Activated CD4-positive, alpha-beta T cell treated with anti-CD3 and anti-CD28 coated beads, Interleukin-2, amount 10 ng/mL, durations not matched to agents 24 days and 14 days (primary cell): ENCODE measurements at places on chromosomes 4 and X. TPM values are rescaled to one million over a fixed set of nuclear protein-coding genes. Genes with fewer than 3 reads are reported as not detected.

DNA sequence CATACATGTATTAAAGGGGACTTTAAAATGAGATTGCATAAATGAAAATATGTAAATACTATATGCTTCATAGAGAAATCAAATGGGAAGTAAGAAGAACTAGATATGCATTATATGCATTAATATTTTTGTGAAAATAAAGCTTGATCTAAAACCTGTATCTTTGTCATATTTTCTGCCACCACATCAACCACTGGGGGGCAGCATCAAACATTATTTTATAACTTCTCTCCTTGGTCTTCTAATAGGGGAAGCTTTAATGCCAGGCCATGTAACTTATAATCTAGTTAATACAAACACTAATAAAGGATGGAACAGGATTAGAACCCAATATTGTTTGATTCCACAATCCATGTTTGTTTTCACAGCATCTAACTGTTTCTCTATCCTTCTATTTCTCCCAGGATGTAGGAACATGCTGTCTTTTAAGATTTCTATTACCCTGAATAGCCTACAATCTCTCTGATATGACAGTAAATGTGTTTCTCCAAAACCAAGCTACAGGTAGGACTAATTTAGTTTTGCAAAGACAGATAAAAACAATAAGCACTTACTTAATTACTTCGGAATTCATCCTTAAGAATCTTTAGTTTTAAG, 10.0 kb downstream of the QRFPR start:
- no peaks in the 10 kb centered on the region for H3K4me1 ChIP-seq
- no peak overlapping the region for H3K4me3 ChIP-seq
- no peaks in the 10 kb centered on the region for H3K36me3 ChIP-seq
- DNase-seq: peak; percentile 68
- H3K27me3 ChIP-seq: peaks cover 16% of the 10 kb centered on the region

DNA sequence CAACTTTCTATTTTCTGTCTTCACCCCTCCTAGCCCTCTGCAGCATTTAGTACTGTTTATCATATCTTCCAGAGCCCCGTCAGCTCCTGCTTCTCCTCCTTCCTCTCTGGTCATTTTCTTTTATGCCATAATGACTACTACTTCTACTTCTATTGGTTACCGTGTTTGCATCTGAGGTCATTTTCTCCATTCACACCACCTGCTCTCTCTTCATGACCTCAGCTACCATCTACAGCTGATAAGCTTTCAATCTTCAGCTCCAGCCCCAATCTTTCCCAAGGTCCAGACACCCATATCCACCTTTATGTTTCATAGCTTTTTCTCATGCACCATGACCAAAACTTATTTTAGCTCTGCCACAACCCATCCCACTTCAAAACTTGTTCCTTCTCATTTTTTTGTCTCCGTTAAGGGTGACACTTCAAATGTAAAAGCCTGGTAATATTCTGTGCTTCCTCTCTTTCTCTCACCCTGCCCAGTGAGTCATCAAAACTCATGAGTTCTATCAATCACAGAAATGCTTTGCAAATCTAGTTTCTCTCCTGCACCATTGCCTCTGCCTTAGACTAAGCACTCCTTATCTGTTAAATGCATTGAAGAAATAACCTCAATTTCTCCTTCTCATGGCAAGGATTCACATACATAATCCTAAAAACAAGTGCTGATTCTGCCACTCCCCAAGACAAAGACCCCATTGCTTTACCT, 71.3 kb upstream of the IQCM start:
- no peak overlapping the region for H3K4me3 ChIP-seq
- DNase-seq: no peak
- H3K27ac ChIP-seq: no peak overlapping the region
- H3K4me1 ChIP-seq: no peaks in the 10 kb centered on the region
- H3K27me3 ChIP-seq: no peaks in the 10 kb centered on the region

- H3K27me3 ChIP-seq: peaks cover 22% of the 10 kb centered on the region
- peak; percentile 81 for DNase-seq
- H3K4me3 ChIP-seq: no peak within 1 kb of the TSS
- no peaks in the 10 kb centered on the region for H3K4me1 ChIP-seq
Measured at GRCh38 chr4:157220371-157220881, at the start of gene GRIA2. GRIA2 (plus strand) TSS chr4:157220728; CDS start chr4:157221043, 315 bp downstream.

DNA sequence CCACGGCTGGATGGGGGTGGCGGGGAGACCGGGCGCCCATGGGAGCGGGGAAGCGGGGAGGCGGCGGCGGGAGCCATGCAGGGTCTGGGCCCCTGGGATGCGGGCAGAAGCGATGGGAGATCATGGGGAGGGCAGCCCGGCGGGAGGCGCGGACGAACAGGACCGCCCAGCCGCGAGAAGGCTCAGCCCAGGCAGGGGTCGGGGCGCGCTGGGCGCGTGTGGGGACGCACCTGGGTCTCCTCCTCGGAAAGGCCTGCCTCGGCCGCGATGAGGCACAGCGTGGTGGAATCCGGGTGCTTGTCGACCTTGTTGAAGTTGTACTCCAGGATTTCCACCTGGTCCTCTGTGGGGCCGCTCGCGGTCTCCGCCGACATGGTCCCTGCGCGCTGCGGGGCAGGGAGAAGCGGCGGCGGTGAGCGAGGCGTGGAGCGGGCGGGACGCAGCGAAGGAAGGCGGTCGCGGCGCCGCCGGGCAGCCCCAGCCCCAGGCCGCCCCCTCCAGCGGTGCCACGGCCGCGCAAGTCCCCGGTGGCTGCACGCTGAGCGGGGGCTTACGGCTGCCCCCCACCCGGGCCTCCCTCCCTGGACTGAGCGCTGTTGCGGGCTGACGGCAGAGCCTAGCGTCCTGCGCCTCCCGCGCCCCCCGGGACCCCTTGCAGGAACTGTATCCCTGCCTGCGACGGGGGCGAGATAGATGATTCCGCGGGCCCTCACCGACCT, 25.3 kb downstream of the HOPX start:
- H3K27ac ChIP-seq: peak overlapping the region; percentile 88
- H3K36me3 ChIP-seq: peaks cover 20% of the 10 kb centered on the region
- H3K27me3 ChIP-seq: peaks cover 30% of the 10 kb centered on the region
- peak; percentile 74 for DNase-seq
- peak overlapping the region; percentile 95 for H3K4me3 ChIP-seq

DNA sequence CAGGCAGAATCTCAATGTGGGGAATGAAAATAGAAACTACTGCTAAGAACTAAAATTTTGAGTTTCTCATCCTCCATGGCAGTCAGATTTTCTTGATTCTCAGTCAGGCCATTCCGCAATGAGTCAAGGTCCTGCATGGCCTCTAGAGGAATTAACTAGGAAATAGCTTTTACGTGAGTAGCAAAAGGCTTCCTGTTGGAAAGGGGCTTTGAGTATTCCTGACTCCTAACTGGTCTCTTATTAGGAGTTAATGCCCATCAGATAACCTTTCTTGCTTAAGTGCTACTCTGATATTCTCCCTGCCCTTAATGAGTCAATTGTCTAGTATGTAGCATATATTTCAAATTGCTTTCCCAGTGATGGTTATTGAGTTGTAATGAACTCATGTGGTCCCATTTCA, 65.7 kb upstream of the ARHGAP24 start:
- DNase-seq: no peak
- no peaks in the 10 kb centered on the region for H3K27me3 ChIP-seq
- no peak overlapping the region for H3K4me3 ChIP-seq
- H3K4me1 ChIP-seq: no peaks in the 10 kb centered on the region

The GAGE12G gene
- not detected in 2 replicates for total RNA-seq

DNA sequence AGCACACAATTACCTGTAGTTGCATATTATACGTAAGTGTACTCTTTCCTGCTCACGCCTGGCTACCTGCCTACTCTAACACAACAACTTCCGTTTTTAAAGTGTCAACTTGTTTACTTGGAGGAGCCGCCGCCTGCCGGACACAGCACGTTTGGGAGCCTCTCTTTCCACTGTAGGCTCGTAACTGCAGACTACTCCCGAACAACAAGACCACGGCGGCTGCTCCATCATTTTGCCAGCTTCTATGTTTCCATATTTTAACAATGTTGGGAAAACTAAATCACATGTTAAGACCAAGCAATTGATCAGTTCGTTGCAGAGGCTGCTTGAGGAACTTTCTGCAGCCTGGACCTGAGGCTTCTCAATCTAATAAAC, 841 bp downstream of the MTNR1A start:
- peaks cover 3% of the 10 kb centered on the region for H3K36me3 ChIP-seq
- peaks cover 11% of the 10 kb centered on the region for H3K27me3 ChIP-seq
- peaks cover 2% of the 10 kb centered on the region for H3K4me1 ChIP-seq
- no peak for DNase-seq
- H3K4me3 ChIP-seq: no peak overlapping the region

DNA sequence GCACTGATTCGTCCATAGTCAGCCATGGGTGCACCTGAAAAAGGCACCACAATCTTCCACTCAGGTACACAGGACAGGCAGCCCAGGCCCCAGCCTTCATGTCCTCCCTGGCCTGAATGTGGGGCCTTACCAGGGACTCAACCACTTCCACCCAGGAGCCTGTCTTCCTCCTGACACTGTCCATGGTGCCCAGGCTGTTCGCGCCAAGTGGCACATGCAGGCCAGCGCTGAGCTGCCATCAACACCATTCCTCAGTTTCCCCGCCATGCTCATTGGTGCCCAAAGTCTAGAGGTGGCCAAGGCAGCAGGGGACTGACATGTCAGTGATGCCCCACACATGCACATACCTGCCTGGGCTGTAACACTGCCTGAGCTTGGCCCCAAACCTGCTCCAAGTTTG, 322.2 kb upstream of the POU3F4 start:
- no peaks in the 10 kb centered on the region for H3K4me1 ChIP-seq
- no peak overlapping the region for H3K27ac ChIP-seq
- no peak overlapping the region for H3K4me3 ChIP-seq
- DNase-seq: no peak

- no peak overlapping the region for H3K27ac ChIP-seq
- no peak overlapping the region for H3K4me3 ChIP-seq
- H3K4me1 ChIP-seq: no peaks in the 10 kb centered on the region
- no peaks in the 10 kb centered on the region for H3K36me3 ChIP-seq
- no peaks in the 10 kb centered on the region for H3K27me3 ChIP-seq
Measured at GRCh38 chrX:11351375-11352295, 58.4 kb downstream of the AMELX start.

The SERTM2 gene
- not detected in 2 replicates for total RNA-seq

The CYLC1 gene
- not detected in 2 replicates for total RNA-seq

The PWWP3B gene
- total RNA-seq: not detected in 2 replicates

The BEX5 gene
- 0.71 and 0.98 TPM in 2 replicates for total RNA-seq

DNA sequence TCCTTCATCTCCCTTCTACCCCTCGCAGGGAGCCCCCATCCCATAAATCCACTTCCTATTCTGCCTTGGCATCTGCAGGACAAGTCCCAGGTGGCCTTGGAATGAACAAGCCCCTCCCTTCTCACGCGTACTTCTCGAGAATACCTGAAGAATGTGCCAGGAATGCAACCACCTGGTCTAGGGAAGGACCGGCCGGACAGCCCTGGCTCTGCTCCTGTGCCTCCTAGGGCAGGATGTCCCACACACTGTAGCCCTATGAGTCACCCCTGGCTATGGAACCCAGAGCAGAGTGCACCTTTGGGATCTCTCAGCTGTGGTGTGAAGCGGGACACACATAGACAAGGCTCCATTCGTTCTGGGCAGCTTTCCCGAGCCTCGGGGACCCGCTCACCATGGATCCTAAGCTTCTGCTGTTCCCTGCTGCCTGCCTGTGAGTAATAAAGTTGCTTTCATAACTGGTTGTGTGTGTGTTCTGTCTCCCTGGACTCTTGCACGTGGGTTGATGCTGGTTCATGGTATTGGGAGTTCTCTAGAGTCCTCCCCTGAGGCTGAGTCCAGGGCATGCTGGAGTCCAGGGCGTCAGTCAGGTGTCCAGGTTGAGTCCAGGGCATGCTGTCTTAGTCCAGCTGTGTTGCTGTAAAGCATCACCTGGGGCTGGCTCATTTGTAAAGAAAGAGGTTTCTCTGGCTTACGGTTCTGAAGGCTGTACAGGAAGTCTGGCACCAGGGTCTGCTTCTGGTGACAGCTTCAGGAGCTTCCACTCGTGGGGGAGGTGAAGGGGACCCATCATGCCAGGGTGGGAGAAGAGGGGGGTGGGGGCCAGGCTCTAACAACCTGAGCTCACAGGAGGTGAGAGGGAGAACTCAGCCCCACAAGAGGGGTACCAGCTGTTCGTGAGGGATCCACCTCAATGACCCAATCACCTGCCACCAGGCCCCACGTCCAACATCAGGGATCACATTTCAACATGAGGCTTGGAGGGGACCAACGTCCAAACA, 7.4 kb upstream of the PDE6B start:
- no peaks in the 10 kb centered on the region for H3K4me1 ChIP-seq
- no peak for DNase-seq
- H3K4me3 ChIP-seq: no peak overlapping the region
- no peaks in the 10 kb centered on the region for H3K36me3 ChIP-seq

The GABRQ gene
- 0.05 TPM in 1 of 2 replicates, not detected in the other for total RNA-seq

DNA sequence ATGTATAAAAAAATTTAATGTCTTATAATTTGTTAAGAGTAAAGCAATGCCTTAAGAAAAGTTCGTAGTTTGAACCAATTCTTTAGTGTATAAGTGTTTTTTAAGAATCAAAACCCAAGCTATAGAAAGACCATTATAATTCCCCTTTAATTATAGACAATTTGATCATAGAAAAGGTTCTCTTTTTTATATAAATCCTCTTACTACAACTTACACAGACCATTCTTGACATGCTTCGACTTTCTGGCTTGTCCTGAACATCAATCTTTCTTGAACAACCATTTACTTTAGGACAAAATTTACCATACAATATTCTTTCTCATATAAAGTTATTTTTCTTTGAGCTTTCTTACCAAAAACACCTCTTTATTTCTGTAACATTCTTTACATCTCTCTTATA, 330.5 kb upstream of the SPANXN1 start:
- no peak overlapping the region for H3K27ac ChIP-seq
- H3K4me1 ChIP-seq: no peaks in the 10 kb centered on the region
- H3K36me3 ChIP-seq: no peaks in the 10 kb centered on the region
- no peaks in the 10 kb centered on the region for H3K27me3 ChIP-seq
- DNase-seq: no peak
- no peak overlapping the region for H3K4me3 ChIP-seq

DNA sequence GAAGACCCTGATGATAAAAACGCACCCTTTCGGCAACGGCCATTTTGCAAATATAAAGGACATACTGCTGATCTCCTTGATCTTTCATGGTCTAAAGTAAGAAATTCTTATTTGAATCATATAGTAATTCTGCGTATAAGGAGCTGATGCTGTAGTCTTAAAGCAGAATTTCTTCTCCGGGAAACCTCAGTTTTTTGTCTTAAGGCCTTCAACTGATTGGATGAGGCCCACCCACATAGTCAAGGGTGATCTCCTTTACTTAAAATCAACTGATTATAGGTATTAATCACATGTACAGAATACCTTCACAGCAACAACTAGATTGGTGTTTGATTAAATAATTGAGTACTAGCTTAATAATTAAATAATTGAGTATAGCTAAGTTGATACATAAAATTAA, 62.8 kb upstream of the DOCK11 start:
- no peaks in the 10 kb centered on the region for H3K27me3 ChIP-seq
- no peak overlapping the region for H3K27ac ChIP-seq
- H3K4me1 ChIP-seq: no peaks in the 10 kb centered on the region
- no peak for DNase-seq
- no peak overlapping the region for H3K4me3 ChIP-seq

The AR gene
- 0.05 TPM in 1 of 2 replicates, not detected in the other for total RNA-seq

DNA sequence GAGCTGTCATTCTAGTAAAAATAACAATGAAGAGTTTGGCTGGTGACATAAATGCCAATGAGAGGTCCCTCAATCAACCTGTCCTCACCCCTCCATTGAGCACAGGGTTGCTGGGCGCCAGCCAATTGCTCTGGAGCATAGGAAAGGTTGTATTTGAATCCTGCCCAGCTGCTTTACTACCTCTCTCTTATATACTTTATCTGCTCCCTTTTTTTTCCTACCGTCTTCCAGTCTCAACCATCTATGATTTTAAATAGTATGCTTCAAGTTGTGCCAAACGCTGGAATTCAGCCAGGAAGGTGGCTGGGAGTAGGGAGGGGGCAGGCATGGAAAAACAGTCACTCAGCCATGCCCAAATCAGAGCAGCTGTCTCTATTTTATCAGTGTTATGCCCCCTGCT, 153.8 kb downstream of the NR3C2 start:
- no peaks in the 10 kb centered on the region for H3K36me3 ChIP-seq
- no peak overlapping the region for H3K4me3 ChIP-seq

The IL9R gene
- total RNA-seq: 8.5 and 8.7 TPM in 2 replicates
